ENCODE measurements at places on chromosomes 2 and 18.

DNA sequence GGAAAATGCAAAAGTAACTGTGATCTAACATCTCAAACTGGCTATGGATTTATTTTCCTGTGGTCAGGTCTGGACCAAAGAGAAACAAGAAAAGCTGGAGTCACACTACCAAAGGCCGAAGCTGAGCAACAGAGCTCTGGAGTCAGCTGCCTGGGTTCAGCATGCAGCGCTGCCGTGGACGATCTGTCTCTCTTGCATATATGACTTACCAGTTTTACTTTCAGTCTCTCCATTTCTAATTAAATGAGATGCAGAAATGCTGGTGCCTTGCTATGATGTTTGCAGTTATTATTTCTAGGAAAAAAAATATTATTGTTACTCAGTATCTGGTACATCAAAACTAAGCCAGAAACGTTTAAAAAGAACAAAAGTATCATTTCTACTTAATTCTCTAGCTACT, 813.2 kb downstream of the RNF144A start:
- DNase-seq: no peak

DNA sequence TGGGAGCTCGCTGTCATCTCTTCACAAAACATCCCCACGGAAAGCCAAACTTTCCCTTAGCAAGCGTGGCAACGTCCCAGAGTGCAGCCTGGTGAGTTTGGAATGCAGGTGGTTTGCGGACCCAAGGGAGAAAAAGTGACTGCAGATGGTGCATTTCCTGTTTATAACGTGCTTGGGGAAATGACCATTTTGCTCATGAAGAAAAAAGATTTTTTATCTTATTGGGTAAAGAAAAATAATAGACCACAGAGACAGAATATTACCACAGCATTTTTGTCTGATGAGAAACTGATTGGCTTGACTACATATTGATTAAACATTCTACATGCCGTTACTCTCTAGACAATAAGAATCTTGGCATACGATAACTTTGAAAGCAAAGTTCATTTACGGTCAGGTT, 136.5 kb downstream of the COPS8 start:
- no peak for DNase-seq

GRCh38 chr2:168307379-168307778, 60.0 kb upstream of the STK39 start:
- DNase-seq: no peak

DNA sequence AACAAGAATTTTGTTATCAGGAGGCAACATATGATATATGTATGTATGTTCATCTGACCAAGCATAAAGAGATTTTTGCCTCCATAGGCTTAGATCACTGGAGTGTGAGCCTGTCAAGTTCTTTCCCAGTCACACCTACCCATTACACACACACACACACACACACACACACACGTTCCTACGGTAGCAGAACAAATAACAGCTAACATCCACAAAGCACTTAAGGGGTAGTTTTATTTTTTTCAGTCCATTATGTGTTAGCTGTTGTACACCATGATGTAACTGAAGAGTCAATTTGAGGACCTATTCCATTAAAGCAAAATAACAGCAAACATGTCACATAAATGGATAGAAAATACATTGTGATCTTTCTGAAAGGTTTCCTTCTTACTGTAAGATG, 39.5 kb downstream of the UGP2 start:
- no peak for DNase-seq

DNA sequence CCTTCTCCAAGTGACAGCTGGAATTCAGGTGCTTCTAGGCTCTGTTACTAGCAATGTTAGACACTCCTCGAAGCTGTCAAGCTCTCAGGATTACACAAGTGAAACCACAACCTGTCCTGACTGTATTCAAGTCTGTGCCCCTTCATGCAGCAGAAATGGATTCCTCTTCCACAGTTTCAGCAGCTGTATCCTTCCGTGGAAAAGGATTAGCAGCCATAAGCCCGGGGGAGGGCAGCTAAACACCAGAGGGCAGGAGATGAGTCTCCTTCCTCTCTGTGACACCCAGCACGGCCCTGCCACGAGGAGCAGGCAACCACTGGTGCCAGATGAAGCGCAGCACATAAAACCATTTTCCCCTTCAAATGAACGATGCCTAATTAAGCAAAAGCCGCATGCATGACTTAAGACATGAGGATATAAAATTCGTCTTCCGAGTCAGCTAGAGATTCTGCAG, 1.2 kb downstream of the ST3GAL5 start:
- peak; percentile 41 for DNase-seq

GRCh38 chr2:133135035-133135654, 433.1 kb downstream of the NCKAP5 start:
- DNase-seq: no peak

DNA sequence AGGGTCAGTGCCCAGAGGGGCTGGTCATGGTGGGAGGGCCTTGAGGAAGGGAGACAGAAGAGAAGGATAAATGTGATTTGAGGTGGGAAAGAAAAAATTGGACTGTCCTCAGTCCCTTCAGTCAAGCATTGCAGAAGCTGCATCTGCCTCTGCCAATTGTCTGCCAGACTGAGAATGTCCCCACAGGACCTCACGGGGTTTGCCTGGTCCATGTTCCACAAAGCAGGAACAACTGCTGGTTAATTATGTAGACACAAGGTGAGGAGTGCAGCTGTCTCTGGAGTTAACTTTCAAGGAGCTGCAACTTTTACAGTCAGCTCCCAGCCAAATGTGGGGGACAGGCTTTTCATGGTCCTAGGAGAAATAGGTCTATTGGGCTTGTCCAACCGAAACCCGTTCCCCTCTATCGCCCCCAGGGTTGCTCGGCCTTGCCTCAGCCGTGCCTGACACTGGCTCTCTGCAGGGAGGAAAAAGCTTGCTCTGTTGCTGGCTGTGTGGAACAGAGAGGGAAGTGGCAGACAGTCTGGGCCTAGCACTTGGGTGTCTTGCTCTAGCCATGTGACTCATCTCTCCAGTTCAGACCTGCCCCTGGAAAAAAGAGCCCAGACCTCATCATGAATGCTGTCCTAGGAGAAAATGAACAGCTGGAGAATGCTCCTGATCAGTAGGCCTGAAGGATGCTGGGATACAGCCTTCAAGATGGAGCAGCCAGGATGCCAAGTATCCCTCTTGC, 31.1 kb upstream of the PAX8 start:
- no peak for DNase-seq

- DNase-seq: no peak
Observed at GRCh38 chr2:215149060-215149459, 10.6 kb upstream of the ABCA12 start.

GRCh38 chr2:178391701-178392100, 59.3 kb downstream of the PRKRA start:
- no peak for DNase-seq

DNA sequence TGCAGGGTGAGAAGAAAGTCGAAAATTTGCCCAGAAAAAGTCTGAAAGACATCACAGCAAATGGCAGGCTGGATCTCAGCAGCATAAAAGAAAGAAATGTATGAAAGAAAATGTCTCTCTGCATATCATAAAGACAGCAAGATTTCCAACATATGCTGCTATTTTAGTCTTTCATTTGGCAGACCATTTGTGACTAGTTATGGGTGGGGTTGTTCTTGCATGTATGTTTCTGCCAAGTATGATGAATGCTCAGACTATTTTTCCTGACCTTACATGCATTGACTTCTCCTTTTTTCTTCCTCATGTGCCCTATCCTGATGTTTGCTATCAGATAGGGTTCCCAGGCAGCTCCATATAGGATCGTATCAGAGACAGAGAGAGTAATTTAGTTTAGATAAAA, 58.5 kb upstream of the PARD3B start:
- DNase-seq: no peak

DNA sequence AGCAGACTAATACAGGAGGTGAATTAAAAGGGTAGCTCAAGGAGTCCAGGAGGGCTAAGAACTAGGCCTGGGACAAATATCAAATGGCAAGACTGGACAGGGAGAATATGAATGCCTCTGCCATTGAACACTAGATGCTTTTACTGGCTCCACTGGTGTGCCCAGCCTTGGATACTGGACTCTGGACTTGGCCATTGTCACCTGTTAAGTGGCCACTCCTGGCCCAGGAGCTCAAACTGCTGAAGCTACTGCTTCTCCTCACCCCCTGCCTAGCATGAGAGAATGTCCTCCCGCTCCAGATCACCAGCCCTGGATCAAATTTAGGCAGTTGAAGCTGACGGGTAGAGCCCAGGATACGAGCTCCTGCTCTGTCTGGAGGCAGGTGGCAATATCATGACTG, 170.8 kb downstream of the DDX1 start:
- DNase-seq: no peak

GRCh38 chr18:79218605-79219190, 149.5 kb downstream of the ATP9B start:
- no peak for DNase-seq

DNA sequence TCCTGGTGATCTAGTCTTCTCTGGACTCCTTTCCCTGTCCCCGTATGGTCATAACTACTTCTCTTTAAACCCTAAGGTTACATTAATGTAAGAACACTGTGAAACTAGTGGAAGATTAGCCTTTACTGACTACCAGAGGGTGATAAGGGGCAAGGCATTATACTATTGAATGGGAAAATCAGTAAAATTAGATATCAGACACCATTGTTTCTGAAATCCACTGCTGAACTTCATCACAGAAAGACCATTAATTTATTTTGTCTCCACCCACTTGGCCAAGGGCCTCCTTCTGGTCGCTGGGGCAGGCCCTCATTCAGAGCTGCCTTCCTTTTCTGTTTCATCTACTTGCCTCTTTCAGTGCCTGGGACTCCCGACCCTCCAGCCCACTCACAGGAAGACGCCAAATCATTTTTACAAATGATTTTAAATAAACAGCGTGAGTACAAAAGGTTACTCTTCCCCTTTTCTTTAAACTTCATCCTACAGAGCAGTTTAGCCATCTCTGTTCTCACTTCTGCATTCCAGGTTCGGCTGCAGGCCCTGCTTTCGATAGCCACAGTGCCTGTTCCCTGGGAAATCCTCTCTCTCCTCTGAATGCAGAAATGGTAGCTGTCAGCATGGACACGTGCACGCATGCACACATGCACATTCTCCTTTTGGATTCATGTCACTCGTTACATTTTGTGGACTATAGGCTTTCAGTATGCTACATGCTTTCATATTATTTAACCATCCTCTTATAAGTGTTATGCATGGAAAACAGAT, 70.3 kb upstream of the DOCK10 start:
- DNase-seq: no peak

- DNase-seq: no peak
Observed at GRCh38 chr2:69143748-69144360, 130.9 kb downstream of the ANTXR1 start.

GRCh38 chr18:9810994-9811705, 74.6 kb upstream of the TXNDC2 start:
- no peak for DNase-seq

GRCh38 chr2:196520605-196521004, 118.9 kb upstream of the CCDC150 start:
- DNase-seq: no peak

DNA sequence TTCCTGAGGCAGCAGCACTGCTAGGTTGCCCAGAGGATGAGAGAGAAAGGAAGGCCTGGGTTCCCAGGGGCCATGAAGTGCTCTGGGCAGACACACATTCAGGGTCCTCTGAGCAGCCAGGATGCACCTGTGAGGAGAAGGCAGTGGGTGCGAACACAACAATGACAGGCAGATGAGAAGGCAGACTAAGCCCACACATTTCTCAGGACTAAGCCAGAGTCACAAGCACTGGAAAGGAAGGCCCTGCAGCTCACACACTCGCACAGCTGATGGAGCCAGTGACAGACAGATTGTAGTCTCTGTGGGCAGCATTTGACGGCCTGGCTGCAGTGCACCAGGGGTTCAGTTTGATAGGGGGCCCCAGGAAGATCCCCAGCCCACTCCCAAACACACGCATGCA, 61.8 kb downstream of the ARHGEF4 start:
- DNase-seq: no peak

- no peak for DNase-seq
Observed at GRCh38 chr18:26356045-26356785, 130.0 kb downstream of the TAF4B start.

GRCh38 chr2:207603486-207603885, 21.7 kb downstream of the METTL21A start:
- DNase-seq: no peak

- DNase-seq: no peak
Observed at GRCh38 chr2:102657770-102658169, 38.4 kb downstream of the SLC9A2 start.

DNA sequence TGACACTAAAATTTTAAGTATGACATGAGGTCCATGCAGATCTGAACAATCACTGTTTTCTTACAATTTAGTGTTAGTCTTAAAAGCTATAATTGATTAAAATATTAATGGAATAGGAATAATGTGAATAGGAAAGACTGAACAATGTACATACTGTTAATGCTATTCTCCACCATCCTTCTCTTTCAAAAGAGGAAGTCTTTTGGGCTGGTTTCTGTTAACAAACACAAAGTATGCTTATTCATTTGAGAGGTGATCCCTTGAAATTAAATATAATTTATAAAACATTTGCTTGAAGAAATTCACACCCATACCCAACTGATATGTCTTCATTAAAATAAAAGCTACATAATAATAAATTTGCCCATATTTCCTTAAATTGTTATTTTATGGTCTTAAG, 2.3 kb downstream of the STPG4 start:
- no peak for DNase-seq

DNA sequence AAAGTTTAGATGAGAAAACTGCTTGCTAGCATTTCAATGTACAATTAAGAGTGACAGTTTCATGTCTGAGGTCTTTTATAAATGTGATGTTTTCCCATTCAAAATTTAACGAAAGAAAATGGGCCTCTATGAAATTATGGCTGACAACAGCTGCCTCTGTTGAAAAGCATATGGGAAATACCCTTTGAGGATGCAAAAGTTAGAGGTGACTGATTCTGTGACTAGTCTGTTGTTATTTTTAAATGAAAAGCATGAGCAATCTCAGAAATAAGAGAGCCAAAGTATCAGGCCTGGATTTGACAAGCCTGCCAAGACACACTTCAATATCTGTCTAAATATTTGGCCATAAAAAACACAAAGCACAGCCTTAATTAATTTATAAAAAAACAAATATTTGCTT, 580.8 kb downstream of the ERBB4 start:
- no peak for DNase-seq

GRCh38 chr2:26675651-26676255, 16.8 kb upstream of the KCNK3 start:
- no peak for DNase-seq

DNA sequence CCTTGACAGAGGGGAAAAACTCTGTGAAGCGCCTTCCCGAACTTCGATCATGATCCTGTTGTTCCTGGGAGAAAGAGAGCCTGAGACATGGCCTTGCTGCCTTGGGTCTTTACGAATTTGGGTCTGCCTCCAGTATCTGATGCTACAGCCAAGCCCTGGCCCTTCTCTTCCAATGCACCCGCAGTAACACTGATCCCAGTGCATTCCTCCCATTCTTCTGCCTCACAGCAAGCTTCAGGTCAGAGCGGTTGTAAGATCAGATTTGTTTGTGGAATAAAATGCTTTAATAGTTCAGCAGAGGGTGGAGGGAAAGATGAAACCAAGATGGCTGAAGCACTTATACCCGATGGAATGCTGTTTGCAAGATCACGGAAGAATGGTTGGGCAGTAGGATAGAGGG, 196.7 kb upstream of the SIX2 start:
- DNase-seq: no peak
